ENCODE measurements at places on chromosomes 16 and 17. TPM values are rescaled to one million over a fixed set of nuclear protein-coding genes. Genes with fewer than 3 reads are reported as not detected.

The MPV17L gene
- 1.4 TPM for total RNA-seq

DNA sequence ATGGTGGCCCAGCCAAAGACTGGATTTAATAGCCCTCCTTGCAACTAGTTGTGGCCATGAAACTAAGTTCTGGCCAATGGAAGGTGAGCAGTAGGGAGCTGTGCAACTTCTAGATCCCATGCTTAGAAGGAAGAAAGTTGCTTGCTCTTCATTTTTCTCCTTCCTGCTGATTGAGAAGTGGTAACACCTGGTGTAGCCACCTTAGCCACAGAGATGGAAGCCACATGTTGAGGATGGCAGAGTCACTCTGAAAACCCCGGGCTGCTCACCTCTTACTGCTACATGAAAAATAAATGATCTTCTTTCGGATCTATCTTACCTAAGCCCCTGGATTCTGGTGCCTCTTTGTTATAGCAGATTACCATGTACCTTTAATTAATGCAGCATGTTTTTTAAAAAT, 10.3 kb upstream of the ATP5MC1 start:
- peaks cover 13% of the 10 kb centered on the region for H3K4me1 ChIP-seq
- H3K4me3 ChIP-seq, result no peak overlapping the region
- no peaks in the 10 kb centered on the region for H3K27me3 ChIP-seq
- DNase-seq, result no peak
- no peak overlapping the region for H3K27ac ChIP-seq
- H3K36me3 ChIP-seq, result no peaks in the 10 kb centered on the region

- no peak overlapping the region for H3K27ac ChIP-seq
- H3K4me1 ChIP-seq, result peaks cover 18% of the 10 kb centered on the region
- H3K27me3 ChIP-seq, result no peaks in the 10 kb centered on the region
- peak; percentile 77 for DNase-seq
- no peak overlapping the region for H3K4me3 ChIP-seq
Observed at GRCh38 chr17:50550661-50551432, 3.9 kb downstream of the SPATA20 start.

GRCh38 chr16:11682655-11683096, 14.4 kb downstream of the SNN start:
- H3K4me3 ChIP-seq, result no peak overlapping the region
- H3K27ac ChIP-seq, result no peak overlapping the region
- H3K27me3 ChIP-seq, result no peaks in the 10 kb centered on the region
- H3K36me3 ChIP-seq, result no peaks in the 10 kb centered on the region

- no peaks in the 10 kb centered on the region for H3K4me1 ChIP-seq
- no peak overlapping the region for H3K27ac ChIP-seq
- no peaks in the 10 kb centered on the region for H3K36me3 ChIP-seq
- no peaks in the 10 kb centered on the region for H3K27me3 ChIP-seq
- H3K4me3 ChIP-seq, result no peak overlapping the region
Observed at GRCh38 chr17:32672711-32673110, 185.9 kb downstream of the CDK5R1 start.
